ENCODE measurements at places on chromosomes 16 and 17.
A peak's percentile ranks its signal among the peaks of the same experiment; 100 is the strongest.

DNA sequence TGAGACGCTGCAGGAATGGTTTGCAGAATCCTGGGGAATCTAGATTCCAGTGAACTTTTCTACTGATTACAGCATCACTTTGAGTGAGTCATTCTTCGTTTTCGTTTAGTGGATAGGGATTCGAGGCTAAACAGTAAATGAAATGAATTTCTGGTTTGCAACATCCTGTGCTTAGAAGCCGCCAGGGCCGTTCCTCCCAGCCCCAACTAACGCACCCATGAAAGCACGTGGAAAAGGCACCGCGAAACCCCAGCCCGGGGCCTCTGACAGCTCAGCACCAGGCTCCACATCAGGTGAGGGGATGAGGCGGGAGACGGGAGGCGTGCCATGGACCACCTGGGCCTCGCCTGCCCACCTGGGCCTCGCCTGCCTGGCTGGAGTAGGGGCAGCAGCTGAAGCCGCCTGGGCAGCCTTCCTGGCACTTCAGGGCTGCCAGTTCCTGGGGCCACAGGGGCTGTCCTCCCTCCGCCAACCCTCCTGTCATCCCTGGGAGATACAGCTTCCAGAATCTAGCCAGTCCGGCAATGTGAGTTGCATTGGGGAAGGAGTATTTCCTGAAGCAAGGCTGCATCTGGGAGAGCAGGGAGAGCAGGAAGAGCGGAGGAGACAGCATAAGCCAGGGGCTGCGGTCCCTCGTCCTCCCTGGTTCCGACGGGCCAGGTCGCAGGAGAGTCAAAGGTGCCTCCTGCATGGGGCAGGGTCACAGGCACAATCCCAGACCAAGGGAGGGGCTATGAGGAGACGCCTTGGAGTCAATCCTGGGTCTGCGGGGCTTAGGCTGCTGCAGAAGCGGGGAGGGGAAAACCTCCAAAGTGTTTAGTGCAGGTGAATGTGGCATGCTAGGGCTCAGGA, 78.4 kb downstream of the RPH3AL start:
- no peak for DNase-seq

DNA sequence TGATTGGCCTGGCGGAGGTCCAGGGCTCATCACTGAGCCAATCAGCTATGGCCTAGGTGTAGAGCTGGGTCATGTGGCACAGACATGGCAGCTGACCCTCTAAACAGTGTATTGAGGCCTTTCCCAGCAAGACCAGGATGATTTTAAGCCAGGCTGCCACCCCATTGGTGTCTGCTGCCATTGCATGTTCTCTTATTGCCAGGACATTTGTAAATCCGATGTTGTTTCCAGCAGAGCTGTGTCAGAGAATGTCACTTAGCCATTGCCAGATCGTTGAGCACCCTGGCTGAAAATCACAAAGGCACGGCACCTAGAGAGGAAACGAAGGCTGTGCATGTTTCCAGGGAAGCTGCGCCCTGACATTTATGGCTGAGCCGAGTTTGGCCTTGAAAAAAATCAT, 33.4 kb downstream of the RBFOX1 start:
- DNase-seq: no peak

DNA sequence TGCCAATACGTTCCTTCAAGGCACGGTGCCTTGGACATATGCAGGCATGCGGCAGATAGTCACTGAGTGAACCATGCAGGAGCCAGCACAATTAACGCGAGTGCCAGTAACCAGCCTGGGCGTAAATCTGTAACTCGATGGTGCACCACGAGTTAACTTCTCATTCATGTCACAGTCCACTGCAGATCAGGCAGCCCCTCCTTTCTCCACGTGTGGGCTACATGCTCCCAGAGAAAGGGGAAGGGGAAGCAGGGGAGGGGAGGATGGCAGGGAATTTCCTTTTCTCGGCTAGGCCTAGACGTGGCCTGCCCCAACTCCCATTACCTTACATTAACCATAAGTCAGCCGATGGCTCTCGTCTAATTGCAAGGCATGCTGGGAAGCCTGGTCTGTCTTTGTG, 287.9 kb downstream of the CPPED1 start:
- DNase-seq: no peak

DNA sequence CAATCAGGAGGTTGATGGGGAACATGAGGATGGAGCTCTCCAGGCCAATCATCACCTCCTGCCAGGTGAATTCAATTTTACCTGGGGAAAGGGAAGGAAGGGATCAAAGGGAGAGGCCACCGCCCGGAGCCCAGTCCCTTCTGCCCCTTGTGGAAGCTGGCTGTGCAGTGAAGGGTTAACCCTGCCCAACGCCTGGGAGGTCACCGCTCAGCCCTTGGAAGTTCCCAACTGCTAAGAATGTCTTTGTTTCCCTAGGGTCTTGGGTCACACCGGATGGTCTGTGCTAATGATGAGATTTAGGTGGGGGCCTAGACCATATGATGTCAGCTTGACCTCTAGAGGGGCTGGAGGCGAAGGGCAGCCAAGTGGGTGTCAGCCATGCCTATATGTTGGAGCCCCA, 52.1 kb upstream of the GCSH start:
- no peak for DNase-seq

DNA sequence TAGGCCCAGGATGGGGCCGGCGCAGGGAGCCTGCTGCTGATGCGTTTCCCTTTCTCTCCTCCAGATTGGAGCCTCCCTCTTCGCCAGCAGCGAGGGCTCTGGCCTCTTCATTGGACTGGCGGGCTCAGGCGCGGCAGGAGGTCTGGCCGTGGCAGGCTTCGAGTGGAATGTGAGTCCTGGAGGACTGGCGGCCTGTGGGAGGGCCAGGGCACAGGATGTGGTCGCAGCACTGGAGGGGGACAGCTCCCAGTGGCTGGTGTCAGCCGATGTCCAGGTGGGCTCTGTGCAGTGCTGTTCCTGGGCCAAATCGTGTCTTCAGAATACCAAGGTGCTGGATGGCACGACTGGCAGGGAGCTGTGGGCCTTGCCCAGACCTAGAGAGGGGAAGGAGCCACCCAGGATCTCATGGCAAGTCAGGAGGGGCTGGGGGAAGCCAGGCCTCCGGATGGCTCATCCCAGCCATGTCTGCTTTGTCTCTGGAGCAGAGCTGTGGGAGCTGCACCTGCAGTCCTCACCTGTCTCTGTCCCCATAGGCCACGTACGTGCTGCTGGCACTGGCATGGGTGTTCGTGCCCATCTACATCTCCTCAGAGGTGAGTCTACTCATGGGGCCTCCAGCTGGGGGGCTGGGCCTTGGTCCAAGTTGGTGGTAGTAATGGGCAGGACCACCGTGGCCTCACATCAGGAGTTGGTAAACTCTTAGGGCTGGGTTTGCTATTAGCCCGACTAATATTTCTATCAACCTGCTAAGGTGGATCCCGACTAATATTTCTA, 7.3 kb downstream of the SLC5A10 start:
- no peak for DNase-seq

- no peak for DNase-seq
Observed at GRCh38 chr17:37123941-37124820, 175.4 kb downstream of the AATF start.

DNA sequence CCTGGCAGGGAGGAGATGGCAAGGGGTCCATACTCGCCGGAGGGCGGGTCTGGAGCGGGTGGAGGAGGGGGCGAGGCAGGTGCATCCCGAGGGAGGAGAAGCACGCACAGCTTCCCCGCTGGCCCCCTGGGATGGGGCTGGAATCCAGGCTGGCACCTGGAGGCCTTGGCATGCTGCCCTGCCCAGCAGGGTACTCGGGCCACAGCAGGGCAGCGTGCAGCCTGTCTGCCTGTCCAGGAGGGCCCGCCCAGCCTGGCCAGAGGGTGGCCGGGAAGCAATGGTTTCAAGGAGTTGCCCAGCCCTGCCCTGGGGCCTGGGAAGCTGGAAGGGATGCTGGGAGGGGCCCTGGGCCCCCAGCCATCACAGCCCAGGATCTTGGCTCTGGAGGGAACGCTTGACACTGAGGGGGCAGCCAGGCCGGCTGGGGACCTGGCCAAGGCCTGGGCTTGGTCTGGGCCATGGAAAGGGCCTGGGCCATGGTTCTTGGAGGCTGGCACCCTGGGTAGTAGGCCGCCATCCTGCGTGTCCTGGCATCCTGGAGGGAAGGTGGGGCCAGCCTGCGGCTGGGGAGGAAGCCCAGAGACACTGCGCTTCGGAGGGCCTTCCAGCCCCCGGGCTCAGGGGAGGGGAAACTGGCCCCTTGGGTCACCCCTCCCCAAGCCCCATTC, 1.1 kb downstream of the GLIS2 start:
- no peak for DNase-seq

DNA sequence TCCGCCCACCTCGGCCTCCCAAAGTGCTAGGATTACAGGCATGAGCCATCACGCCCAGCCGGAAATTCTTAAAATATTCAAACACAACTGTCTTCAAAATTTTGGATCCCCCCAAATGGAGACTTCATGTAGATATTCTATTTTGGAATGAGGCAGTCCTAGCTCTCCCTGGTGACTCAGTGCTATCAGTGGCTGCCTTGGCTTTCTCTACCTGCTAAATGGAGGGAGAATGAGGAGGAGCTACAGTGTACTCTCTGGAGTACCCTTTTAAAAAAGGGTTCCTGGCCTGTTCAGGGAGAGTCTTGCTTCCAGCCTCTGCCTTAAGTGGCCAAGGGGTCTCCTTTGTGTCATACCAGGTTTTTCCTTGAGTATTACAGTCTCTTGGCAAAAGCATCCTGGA, 10.8 kb downstream of the ALKBH5 start:
- DNase-seq: no peak

DNA sequence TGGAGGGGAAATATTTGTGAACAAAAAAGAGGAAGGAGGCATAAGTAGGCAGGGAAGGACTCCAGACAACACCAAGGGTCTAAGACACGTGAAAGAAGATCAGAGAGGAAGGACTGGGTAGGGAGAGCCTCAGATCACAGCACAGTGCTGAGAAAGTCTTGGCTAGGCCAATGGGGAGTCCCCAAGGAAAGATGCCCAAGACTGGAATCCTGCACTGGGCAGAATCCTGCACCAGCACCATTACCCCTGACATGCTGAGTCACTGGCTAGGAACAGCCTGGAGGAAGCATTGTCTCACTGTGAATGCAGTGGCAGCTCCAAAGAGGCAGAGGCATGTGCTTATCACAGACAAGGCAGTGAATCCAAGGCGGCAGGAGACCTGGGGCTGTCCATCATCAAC, 19.2 kb downstream of the CLEC19A start:
- no peak for DNase-seq

DNA sequence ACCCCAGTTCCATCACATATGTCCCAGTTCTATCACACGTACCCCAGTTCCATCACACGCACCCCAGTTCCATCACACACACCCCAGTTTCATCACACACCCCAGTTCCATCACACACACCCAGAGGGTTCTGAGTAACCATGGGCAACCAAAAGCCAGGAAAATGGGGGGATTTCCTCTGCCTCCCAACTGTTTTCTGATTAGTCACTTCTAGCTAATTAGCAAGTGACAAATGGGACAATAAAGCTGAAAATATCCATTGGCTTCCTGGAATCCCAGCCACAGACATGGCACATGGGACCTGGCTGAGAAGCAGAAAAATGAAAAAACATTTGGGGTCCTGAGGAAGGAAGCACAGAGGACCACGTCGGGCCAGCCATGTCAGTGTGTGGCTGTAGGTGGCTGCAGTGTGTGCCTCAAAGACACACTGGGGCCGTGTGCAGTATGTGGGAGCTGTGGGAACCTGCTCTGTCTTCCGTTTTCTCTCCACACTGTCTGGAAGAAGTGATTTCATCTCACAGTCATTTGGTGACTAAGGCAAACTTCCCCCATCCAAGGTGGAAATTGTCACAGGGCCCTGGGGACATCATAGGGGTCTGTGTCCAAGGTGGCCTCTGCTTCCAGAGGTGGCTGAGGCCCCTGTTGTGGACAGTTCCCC, 106.7 kb downstream of the CMIP start:
- no peak for DNase-seq

GRCh38 chr17:50102164-50102991, 7.2 kb downstream of the PDK2 start:
- no peak for DNase-seq

DNA sequence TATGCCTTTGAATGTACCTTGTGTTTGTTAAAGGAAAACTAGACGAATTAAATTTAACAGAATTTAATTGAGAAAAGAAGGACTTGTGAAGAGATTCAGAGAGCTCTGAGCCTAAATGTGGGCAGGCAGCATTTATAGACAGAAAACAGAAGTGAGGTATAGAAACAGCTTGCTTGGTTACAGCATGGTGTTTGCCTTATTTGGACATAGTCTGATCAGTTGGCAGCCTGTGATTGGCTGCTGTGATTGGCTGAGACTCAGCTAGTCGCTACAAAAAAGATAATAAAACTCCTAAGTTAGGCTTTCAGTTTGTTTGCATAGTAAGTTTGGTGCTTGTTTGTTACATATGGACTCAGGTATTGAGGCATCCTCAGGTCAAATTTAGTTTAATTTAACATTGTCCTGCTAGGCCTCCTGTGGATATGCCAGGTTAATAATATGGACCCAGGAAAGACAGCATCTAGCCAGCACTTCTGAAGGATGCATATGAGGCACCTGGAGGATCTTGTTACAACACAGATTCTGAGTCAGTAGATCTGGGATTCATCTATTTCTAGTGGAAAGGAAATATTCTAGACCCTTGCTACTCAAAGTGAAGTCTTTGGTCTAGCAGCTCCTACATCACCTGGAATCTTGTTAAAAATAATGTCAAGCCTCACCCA, 43.4 kb downstream of the SLFN5 start:
- no peak for DNase-seq

- no peak for DNase-seq
Observed at GRCh38 chr16:17887963-17888362, 417.2 kb upstream of the XYLT1 start.

DNA sequence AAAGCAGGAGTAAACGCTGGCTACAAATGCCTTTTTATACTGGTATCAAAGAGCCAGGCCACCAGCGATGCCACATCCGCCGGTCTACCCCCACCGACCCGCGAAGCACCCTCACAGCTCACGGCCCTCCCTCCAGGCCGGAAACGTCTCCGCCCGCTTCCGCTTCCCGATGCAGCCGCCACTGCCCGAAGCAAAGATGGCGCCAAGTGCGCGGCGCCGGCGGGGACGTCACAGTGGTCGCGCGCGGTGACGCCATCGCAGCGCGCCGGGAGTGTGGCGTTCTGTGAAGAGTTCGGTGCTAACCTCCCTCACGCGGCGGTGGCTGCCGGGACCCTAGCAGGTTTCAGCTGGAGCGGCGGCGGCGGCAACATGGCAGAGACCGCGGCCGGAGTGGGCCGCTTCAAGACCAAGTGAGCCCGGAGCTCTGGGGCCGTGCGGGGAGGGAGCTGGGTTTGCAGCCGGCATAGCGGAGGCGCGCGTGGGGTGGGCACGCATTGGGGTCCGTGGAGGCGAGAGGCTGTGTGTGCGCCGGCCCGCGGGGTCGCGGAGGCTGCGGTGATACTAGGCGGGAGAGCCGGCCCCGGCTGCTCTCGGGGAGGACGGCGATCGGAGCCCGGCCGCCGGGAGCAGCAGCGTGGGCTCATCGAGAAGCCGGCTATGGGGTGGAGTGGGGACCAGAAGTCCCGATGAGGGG, at the start of gene TBL3:
Gene TBL3 (plus strand): TSS at position 258 of the 694 bp plus-strand sequence. CDS start 112 bp downstream, at position 370.
- peak; percentile 74 for DNase-seq

All from cortex of kidney (tissue), 1 donor.